Activated T-helper 9 cell treated with anti-CD3 and anti-CD28 coated beads, Interleukin-2, amount 50 U/mL, for 16 hours (primary cell): ENCODE measurements at places on chromosomes 2 and 18.

- DNase-seq, result no peak
Observed at GRCh38 chr2:71498261-71498701, 44.9 kb downstream of the DYSF start.

DNA sequence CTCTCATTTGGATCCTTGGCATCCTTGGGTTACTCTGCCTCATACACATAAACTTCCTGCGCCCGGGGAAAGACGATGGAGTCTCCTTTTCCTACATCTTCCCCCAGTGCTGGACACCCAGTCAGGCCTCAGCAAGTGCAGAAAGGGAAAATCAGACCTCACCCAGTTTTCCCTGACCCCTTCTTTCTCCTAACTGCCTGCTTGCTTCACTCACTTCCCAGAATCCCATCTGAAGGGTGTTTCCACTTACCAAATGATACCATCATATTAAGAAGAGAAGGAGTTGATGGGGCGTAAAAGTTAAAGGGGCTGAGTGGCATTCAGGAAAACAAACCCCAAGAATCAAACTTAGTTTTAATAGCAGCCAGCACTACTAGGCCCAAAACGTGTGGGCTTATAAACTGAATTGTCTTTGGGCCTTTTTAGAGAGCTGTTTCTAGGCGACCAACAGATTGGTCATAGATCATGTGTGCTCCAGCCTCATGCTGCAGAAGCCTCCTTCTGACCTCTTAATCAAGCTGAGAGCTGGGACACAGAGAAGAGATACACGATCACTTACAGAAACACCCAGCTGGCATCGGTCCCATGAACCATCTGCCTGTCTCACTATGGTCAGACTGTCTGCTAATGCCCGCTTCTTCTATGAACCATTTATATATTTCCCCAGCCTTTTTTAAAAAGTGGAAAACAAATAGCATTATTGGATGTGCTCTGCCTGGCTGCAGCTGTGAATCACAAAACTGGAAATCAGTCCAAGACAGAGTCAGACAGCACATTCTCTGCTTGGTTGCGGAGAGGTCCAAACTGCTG, 165.7 kb upstream of the SLC14A2 start:
- DNase-seq, result no peak

DNA sequence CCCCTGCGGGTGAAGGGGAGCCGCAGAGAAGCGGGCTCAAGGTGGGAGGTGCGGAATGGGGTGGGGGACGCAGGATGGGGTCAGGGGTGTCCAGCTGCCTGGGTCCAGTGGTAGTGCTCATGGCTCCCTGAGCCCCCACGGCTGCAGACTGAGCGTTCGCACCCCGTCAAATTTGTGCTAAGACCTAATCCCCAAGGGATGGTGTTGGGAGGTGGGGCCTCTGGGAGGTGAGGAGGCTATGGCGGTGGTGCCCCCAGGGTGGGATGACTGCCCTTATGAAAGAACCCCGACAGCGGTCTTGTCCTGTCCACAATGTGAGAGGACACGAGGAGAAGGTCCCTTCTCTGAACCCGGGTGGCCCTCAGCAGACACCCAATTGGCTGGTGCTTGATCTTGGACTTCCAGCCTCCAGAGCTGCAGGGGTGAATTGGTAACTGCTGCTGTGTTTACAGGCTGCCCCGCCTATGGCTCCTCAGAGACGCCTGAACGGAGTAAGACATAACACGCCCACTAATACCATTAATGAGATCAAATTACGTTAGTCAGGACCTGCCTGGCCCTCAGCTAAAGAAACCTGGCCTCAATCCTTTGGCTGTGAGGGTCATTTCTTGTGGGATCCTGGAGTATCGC, 42.6 kb downstream of the PXDN start:
- DNase-seq, result no peak

DNA sequence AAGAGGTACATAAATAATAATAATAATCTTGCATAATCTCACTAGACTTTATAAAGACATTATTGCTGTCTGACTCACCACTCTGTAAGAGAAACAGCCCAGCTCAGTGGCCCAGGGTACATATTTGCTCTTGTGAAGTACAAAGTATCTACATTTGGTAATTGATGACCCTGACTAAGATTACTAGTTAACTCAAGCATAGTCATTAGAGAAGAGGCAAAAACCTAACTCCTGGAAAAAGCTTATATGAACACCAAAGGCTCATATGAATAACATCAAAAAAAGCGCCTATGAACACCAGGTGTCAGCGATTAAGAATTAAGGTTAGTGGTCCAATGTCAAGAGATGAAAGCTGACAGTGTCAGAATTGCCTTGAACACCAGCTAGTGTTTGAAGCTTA, 38.4 kb downstream of the RAD51AP2 start:
- no peak for DNase-seq

DNA sequence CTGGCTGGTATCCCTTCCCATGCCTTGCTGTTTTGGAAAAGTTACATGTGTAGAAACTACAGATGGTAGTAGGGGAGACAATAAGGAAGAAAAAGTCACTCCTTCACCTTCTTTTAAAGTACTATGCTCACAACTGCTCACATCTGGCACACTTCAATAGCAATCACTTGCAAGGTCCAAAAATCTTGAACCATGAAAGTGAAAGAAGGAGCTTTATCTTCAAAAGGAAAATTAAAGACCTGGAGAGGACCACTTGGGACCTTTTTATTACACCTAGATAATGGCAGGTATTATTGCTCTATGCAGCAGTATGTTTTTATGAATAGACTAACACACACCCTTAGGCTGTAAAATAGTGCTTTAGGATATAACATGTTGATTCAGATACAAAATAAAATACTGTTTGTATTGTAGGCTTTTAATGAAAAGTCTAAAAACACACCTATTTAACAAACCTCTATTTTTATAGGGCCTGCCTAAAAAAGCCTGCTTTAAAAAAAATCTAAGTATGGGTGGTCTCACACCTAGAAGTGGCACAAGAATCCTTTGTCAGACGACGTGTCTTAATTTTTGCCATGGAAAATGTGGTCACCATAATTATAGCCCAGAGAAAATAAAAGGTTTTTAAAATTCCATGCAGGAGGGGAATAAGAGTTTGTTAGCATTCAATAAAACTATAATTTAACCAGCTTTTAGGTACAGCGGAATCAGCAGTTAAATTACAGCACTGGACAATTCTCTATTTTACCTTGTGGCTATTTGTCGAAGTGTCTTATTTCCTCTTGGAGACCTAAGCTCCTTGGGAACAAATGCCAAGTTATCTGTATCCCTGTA, 124.0 kb downstream of the BCL2 start:
- DNase-seq, result no peak
